ENCODE measurements at places on chromosomes 4 and X.

DNA sequence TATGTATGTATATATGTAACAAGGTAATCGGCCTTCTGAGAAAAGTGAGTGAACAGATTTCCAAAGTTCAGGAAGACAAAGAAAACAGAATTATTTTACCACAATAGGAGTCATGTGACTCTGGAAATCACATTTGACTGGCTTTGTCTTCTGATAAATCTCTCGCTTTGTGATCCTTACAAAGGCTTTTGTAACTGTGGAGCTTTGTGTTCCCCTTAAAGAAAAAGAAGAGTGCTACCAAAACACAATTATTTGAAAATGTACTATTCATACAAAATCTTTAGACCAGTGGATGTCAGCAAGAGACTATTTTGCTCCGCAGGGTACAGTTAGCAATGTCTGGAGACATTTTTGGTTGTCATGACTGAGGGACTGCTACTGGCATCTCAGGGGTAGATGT lies 238.8 kb downstream of the LDB2 start:
- no peak for DNase-seq

DNA sequence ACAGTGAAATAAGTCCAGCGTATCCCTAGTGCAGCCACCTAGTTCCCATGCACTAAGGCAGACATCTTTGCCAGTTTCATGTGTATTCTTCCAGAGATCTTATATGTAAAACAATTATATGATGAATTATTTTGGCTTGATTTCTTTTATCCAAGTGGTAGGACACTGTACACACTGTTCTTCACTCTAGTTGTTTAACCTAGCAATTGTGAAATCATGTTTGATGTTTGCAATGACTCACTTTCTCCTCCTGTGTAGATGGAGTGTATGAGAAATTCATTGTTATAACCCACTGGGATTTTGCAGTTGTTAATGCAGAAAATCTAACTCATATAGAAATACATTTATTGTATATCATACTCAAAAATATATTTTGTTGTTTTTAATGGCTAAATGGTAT lies 17.5 kb upstream of the TBC1D1 start:
- DNase-seq, result peak; percentile 25

DNA sequence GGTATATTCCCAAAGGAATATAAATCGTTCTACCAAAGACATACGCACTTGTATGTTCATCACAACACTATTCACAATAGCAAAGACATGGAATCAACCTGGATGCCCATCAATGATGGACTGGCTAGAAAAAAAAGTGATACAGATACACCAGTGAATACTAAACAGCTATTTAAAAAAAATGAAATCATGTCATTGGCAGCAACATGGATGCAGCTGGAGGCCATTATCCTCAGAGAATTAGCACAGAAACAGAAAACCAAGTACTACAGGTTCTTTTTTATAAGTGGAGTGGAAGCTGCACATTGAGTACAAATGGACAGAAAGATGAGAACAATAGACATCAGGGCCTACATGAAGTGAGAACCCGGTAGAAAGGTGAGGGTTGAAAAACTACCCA lies 81.4 kb downstream of the ANTXR2 start:
- DNase-seq, result no peak

DNA sequence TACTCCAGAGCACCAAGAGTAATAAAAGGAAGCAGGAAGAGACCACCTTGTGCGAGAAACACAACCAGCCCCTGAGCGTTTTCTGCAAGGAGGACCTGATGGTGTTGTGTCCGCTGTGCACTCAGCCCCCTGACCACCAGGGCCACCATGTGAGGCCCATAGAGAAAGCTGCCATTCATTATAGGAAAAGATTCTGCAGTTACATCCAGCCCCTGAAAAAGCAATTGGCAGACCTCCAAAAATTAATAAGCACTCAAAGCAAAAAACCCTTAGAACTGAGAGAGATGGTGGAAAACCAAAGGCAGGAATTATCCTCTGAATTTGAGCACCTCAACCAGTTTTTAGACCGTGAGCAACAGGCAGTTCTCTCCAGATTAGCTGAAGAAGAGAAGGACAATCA lies 5.7 kb downstream of the TRIM75 start:
- DNase-seq, result no peak

GRCh38 chrX:632366-633042 lies 1.9 kb downstream of the SHOX start:
- DNase-seq, result no peak

All from hematopoietic multipotent progenitor cell treated with erythropoietin and hydrocortisone succinate and interleukin-3 and kit ligand, for 4 days (in vitro differentiated cells).